NCI-H1417 (cell line): ENCODE measurements at places on chromosomes 16 and 17.
A peak's percentile ranks its signal among the peaks of the same experiment; 100 is the strongest.

DNA sequence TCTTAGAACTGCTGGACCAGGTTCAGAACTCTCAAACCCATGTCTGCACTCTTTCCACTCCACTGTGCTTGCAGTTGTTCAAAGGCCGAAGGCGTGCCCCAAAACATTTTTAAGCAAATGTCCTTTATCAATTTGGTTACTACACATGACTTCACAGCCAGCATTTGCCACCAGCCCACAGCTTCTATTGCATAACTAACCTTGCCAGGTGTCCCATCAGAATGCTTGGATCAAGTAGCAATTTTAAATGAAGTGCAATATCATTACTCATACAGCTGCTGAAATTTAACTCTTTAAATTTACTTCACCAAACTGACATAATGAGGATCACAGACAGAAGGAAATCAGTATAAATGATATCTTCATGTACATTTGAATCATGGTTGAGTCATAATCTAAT, 29.8 kb upstream of the HS3ST3A1 start:
- no peak for DNase-seq

DNA sequence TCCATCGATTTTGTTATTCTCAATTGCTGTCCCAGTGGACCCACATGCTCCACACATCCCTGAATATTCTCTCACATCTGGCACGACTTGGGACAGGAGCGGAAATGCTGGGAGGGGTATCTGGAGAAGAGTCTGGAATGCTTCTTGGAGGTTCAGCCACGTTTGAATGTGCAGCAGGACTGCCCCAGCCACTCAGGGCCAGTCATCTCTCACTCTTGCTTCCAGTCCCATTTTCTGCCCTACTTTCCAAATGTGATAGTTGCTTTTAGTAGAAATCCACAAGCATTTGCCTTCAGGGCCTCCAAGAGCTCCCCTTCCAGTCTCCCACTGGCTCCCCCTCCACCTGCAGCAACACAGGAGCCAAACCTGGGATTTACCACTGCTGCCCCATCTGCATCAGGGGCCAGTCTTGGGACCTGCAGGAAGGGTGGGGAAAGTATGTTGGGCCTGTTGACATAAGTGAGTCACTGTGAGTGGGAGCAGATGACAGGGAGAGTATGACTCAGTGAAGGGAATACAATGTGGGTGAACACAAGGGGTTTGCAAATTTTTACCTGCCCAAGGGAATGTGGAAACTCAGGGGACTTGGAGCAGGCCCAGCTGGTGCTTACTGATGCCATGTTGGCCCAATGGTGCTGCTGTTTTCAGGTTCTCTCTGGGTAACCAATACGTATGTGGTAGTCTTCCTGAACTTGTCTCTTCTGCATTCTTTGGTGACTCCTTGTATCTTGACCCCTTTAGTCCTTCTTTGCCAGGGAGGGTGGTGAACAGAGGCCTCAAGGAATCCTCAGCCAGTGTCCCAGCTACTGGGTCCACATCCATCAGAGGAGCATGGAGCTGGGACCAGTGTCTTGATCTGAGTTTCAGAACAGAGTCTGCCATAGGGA, 78.8 kb upstream of the CRHR1 start:
- no peak for DNase-seq

DNA sequence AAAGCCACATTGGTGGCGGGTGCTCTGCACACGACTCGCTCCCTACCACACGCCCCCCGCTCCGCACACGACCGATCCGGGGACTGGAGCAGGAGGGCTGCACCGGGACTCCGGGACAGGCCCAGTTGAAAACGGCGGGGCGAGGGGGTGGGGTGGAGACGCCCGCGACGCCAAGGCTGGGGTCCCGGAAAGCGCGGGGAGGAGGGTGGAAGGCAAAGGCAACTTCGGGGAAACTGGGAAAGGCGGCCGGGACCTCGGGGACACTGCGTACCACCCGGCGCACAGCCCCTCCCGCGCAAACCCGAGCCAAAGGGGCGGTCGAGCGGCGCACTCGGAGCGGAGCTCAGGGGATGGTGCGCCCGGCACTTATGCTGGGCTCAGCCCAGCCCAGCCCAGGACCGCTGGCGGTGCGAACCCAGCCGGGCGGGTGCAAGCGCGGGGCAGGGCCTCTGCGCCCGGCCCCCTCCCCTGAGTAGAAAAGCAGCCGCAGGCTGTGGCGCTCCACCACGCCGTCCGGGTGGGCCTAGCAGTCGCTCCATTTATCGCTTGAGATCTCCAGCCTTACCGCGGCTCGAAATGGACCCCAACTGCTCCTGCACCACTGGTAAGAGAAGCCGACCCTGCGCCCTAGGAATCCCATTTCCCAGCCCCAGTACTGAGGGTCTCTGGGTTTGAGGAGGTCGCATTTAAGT, at the start of gene MT1M:
MT1M (plus strand) TSS at position 504 of the 692 bp plus-strand sequence; CDS start at position 577, 73 bp downstream.
- no peak for DNase-seq

DNA sequence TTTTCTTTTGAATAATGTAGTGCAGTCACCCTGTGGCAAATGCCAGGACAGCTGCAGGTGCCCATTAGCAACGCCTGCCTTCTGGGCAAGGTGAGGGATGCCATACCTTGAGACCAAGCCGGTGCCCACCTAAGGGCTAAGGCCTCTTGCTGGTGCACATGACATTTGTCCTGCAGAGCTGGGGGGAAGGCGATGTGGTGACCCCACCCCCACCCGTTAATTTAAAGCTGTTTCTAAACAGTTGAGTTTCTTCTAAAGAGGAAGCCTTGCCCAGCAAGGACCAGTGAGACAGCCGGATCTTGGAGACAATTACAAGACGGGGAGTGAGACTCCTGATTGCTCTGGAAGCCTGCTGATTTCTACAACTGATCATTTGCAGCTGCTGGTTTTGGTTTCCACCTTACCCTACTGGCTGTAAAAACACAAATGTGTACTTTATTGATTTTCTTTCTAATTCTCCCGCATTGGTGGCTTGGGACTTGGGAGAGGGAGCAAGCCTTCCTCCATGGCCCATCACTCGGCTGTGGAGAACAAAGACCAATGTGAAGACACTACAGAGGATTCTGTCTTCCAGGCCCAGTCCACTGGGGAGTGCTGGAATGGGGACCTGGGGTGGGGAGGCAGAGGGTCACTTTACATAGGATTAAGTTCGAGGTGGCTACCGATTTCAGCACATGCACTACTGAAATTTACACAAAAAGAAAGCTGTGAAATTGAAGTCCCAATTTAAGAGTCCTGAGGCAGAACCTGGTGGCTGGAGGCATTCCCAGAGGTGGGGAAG, 2.7 kb downstream of the CDK5R1 start:
- DNase-seq: no peak

DNA sequence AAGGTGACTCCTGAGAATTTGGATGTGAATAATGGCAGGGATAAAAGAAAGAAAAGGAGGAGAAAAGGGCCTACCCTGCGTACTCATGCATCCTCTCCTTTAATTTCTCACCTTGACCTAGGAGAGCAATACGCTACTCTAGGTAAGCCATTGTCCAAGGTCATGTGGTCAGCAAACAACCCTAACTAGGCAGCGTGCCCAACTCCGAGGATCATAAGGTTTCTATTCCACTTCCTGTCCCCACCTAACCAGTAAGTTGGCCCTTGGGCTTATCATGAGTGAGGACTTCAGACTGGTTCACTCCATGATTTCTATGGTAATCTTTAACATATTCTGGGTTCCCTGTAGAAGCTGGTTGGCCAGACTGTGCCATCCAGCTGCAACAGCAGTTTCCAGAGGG, 315.1 kb upstream of the CCL2 start:
- no peak for DNase-seq

DNA sequence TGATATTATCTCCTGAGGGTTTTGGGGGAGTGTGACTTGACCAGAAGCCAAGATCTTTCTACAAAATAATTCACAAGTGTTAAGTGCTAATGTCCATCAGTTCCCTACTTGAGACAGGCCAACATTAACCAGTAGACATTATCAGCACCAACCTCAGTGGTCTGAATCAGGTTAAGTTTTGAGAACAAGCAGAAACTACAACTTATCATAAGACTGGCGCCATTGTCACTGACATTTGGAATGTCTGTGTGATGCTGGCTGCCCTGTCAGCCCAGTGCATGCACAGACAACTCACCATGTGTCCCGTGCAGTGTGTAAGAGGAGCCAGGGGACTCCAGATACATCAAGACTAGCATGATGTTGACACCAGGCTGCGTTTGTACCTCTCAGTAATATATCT, 76.8 kb downstream of the CCDC182 start:
- DNase-seq: no peak

- peak; percentile 84 for DNase-seq
Observed at GRCh38 chr17:38674749-38675615, at the start of gene EPOP. Gene EPOP, minus strand, starts transcription at chr17:38674957. Its CDS starts 462 bp downstream, at chr17:38674495.

GRCh38 chr17:5516060-5516792, 29.9 kb downstream of the MIS12 start:
- DNase-seq: no peak

DNA sequence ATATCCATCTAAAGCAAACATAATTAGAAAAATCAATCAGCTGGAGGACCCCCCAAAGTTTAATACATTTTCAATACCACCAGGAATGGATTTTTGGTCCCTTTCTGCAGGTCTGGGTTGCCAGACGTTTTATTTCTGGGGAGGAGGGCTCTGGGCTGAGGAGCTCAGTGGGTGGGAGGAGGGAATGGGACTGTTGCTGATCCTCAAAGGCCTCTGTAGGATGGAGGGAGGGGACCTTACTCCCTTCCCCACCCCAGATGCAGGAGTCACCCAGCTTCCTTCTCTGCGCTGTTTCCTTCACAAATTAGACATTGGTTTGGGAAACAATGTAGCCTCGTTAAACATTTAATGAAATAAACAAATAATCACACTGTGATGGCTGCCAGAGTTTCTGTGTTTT, 6.6 kb downstream of the RND2 start:
- DNase-seq: no peak

DNA sequence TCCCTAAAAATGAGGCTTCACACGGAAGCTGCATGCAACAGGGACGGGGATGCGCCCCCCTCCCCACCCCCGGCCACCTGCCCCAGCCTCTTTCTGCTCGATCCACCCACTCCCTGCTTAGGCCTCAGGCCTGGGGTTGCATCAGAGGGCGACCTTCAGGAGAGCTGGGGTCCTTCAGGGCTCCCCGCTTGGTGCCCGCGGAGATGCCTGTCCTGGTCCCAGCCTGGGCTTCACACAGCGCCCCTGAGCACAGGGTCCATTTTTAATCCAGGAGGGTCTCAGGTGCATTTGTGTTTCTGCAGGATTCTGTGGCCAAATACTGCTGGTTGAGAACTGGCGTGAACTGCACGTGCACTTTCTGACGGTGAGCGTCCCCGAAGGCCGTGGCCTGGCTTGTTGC, 7.4 kb upstream of the APRT start:
- no peak for DNase-seq

DNA sequence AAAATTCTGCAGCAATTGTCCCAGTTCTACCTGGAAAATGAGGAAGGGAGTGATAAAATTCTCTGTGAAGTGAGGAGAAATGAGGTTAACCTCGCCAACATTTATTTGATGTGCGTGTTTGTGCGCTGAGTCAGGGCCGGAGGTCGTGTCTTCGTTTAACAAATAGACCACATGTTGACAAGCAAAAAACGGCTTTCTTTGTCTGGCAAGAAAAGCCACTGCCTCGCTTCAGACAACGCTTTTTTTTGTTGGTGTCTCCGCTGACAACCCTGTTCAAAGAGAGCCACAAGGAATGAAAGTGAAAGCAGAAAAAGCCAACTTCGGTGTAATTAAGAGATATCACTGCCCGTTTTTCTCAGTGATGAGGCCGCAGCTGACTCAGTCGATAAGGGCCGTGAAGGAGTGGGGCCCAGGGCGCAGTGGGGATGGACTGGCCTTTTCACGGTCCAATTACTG, 510.6 kb downstream of the CDH13 start:
- DNase-seq: peak; percentile 4

DNA sequence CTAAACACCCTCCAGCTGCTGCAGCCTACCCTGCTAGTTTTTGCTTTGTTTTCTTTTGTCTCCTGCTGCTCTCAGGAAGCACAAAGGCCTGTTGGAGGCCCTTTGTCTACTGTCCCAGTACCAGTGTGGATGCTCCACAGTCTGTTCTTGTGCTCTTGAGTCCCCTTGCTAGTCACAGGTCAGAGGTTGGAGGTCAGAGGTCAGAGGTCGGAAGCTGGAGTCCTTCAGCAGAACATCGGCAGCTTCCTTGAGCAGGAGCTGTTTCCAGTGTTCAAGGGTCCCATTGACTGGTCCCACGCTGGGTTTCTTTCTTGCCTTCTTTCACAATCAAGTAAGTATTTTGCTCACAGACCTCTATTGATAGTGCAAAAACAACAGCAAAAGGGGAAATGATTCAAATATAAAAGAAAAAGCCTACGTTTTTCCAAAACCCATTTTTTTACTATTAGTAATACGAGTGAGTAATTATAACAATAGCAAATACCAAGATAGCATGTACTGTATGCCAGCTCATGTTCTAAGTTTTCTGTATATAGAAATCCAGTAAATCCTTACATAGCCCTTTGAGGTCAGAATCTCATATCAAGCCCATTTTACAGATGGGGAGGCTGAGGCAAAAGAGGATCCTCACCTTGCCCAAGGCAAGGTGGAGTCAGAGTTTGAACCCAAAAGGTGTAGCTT, 10.9 kb upstream of the IL34 start:
- no peak for DNase-seq

- no peak for DNase-seq
Observed at GRCh38 chr16:35692824-35693223, 2233.4 kb downstream of the TP53TG3F start.

GRCh38 chr16:19291475-19291874, 5.9 kb downstream of the CLEC19A start:
- peak; percentile 3 for DNase-seq

DNA sequence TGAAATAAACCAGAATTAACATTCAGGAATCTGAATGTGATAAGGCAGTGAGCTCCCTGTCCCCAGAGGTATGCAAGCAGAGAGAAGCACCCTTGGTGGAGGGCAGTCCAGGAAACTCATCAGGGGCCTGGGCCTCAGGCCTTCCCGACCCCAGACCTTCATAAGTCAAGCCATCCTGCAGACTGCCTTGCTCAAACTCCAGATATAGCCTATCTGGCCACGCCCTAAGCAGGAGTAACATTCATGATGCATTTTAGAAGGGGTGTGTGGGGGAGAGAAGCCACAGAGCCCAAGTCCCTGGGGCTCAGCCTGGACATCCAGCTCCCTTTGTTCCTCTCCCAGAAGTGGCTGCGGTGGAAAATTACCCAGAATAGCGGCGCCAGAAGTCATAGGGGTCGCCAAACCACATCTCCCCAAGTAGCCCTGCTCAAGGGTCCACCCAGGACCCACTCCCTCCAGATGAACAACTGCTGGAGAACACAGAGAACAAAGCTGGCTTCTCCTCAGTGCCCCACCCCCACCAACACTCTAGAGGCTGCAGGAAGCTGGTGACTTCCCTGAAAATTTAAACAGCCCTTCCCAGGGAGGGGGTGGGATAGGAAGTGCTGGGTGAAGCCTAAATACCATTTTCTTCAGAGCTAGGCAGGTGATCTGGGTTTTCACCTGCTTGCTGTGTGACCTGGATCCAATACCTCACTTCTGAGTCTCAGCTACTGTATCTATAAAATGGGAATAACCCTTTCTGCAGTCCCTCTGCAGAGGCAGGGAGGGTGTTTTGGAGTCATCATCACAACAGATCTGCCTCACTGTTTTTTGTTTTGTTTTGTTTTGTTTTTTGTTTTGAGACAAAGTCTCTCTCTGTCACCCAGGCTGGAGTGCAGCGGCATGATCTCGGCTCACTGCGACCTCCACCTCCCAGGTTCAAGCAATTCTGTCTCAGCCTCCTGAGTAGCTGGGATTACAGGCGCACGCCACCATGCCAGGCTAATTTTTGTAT, 1.5 kb upstream of the SREBF1 start:
- DNase-seq: no peak
